SK-MEL-5 (cell line): ENCODE measurements at places on chromosomes 1 and 21. TPM values are rescaled to one million over a fixed set of nuclear protein-coding genes. Genes with fewer than 3 reads are reported as not detected.

OR2T12 gene
- total RNA-seq = not detected in 2 replicates

AKNAD1 gene
- total RNA-seq = 0.13 TPM in 1 of 2 replicates, not detected in the other

TSACC gene
- total RNA-seq = 1.3 and 3.0 TPM in 2 replicates

BATF3 gene
- 6.9 and 7.4 TPM in 2 replicates for total RNA-seq

THEMIS2 gene
- 63.5 and 66.1 TPM in 2 replicates for total RNA-seq

PLEKHN1 gene
- 0.03 and 0.11 TPM in 2 replicates for total RNA-seq

GUCA2A gene
- not detected in 2 replicates for total RNA-seq

SPRR5 gene
- total RNA-seq = not detected in 2 replicates
